Stimulated activated CD4-positive, alpha-beta T cell treated with anti-CD3 and anti-CD28 coated beads, Interleukin-2, amount 100 ng/mL, for 4 hours (primary cell): ENCODE measurements at places on chromosomes 16 and 17.

DNA sequence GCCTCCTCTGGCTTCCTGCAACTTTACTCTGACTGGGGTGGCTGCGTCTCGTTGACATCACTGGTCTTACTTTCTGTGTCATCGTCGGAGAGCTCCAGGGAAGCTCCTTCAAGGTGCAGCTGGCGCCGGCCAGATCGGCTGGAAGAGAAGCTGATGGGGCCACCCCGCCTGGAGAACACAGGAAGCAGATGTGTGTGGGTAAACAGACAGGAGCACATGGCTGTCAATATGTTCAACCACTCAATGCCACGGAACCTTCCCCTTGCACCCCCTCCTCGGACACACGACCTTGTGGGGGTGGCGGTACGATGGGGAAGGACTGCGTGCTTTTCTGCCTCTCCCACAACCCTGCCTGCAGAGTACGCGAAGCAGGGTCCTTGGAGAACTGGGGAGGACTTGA lies 40.1 kb downstream of the NDEL1 start:
- no peak for DNase-seq

GRCh38 chr17:37089956-37090355 lies 141.2 kb downstream of the AATF start:
- no peak for DNase-seq

GRCh38 chr17:17886226-17886625 lies 49.4 kb upstream of the SREBF1 start:
- DNase-seq, result no peak

DNA sequence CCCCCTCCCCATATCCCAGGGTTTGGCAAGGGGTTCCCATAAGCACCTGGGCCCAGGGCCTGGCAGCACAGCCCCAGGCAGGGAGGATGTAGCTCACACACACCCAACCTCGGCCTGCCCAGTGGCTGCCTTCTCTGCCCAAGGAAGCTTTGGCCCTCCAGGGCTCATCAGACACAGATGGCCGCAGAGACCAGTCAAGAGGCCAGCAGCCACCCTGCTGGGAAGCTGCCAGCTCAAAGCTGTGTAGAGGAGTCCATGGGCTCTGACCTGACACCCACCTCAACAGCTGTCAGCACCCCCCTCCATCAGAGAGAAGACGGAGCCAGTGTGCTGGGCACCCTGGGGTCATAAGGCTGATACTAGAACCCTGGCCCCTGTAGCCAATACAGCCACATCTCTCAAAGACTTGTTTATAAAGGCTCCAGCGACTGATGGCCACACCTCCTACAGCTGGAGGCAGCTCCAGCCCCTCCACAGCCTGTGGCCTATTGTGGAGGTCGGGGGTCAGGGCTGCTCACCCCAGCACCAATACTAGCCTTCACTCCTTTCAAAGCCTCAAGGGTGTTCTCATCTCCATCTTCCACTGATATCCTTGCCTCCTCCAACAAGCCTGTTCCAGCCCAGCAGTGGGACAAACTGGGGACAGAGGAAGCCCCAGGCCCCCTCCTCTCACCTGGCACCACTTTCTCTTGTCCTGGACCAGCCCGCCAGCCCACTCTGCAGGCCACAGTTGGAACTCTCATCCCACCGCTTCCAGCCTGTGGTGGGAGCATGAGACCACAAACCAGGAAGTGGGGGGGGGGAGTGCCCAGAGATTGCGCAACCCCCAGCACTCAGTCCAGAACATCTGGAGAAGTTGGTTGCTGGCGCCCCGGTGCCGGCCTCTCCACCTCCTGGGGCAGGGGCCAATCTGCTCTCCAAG lies 2.2 kb upstream of the MPG start:
- DNase-seq, result no peak

GRCh38 chr16:80427795-80428194 lies 113.0 kb upstream of the DYNLRB2 start:
- DNase-seq, result no peak

DNA sequence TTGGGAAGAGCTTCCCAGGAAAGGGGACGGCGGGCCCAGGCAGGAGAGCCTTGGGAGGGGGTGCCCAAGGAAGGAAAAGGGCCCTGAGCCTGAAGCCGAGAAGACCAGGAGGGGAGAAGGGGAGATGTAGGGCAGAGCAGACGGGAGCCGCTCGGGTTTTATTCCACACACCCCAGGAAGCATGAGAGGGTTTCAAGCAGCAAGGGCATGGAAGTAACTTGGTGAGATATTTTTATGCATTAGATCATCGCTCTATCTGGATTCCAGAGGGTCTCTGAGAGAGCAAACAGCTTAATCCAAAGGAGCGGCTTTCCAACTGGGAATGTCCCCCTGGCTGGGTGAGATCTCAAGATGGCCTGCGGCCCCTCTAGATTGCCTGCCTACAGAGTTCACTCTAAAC lies 171.0 kb downstream of the IRX3 start:
- no peak for DNase-seq

DNA sequence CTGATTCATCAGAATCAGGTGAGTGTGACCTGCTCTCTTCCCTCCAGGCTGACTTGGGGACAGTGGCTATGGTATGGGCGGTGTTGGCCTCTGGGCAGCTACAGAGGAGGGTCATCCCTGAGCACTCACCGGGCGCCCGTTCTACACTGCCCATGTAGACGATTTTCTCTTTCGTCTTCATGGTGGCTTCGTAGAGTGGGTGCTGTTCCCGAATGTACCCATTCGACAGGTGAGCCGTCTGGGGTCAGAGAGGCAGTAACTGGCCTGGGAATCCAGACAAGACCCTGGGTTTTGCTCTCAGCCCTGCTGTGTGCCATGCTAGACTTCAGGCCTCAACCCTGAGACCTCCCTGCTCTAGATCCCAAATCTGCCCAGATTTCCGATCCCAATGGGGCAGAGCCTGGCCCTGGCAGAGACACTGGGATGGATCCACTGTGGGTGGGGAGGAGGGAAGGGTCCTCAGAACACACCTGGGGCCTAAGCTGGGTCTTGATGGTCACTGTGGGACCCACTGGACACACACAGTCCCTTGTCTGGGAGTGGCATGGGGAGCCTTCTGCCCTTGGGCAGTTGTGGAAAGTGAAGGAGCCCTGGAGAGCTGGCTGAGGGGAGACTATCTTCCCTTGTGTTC lies 13.2 kb downstream of the USP6 start:
- no peak for DNase-seq

DNA sequence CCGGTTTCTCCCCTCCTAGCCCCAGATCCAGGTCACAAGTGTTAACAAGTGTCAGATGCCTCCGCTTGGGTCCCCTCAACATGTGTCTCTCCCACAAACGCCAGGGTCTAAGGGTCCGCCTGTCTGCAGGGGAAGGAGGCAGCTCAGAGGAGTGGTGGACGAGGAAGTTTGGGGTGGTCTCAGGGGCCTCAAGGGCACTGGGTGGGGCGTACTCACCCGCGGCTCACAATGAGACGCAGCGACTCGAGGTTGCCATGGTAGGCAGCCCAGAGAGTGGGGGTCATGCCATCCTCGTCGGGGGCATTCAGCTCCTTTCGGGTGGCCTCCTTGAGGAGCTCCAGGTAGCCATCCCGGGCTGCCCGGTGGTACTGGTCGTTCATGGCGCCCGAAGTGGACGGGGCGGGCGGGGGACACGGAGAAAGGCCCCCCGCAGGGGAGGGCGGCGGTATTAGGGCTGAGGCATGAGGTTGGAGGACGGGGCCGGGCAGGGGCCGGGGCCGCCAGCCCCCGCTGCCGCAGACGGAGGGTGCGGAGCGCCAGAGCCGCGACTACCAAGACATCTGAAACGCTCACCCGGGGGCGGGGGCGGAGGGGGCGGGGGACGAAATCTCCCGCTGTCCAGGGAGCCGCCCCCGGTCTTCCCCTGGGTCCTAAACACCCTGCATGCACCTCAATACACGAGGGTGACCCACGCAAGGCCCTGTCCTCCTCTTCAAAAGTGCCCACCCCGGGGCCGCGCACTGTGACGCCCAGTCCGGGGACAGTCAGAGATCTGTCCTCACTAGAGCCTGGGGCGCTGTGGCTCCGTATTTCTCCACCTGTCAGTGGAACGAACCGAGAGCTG lies at the start of gene USH1G:
Gene USH1G (minus strand): TSS at position 562 of the 844 bp plus-strand sequence. CDS start 182 bp downstream, at position 380.
- no peak for DNase-seq

DNA sequence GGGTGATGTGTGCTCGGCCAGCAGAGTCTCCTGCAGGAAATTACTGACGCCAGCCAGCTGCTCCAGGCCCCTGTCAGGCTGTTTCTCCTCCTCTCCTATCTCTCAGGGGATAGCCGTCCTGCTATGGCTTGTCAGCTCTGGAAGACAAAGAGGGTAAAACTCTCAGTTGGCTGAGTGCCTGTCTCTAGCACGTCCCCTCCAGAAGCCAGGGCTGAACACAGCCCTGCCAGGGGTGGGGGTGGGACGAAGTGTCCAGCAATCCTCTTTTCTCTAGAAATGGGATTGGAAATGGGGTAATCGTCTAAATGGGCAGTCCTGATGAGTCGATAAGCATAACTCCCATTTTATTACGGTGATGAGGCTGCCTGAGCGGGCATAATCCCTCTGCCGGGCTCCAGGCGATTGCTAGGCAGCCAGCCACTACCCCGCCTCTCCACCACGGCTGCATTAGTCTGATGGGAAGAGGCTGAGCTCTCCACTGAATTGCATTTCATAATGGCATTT lies 89.1 kb upstream of the GNAO1 start:
- no peak for DNase-seq

DNA sequence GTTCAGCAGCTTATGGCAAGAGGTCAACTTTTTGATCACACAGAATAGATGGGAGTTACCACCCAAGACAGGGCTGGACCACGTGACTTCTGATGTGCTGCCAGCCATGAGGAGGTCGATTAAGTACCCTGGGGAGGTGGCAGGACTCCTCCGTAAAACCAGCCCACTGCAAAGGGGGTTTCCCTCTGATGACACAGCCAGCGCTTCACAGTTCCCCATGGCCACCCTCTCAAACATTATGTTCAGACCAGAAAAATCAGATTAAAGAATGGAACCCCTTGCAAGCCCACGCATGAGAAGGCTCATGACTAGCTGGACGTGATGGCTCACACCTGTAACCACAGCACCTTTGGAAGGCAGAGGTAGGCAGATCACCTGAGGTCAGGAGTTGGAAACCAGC lies 222.9 kb downstream of the CPPED1 start:
- DNase-seq, result no peak

DNA sequence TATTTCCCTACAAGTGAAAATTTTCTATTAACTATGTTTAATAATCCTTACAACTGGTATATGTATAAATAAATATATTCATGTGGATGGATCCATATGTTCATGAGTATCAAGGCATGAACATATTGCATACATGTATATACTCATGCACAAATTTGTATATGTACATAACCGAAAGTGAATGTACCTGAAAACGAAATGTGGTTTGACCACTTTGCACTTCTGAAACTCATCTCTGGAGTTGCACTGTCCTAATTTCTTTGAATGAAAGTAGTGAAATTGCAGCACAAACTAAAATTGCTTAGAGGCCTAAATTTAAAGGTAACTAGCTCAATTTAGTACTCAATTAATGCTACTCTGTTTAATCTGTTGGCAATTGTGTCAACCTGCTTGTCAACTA lies 27.4 kb upstream of the GNAO1 start:
- no peak for DNase-seq

DNA sequence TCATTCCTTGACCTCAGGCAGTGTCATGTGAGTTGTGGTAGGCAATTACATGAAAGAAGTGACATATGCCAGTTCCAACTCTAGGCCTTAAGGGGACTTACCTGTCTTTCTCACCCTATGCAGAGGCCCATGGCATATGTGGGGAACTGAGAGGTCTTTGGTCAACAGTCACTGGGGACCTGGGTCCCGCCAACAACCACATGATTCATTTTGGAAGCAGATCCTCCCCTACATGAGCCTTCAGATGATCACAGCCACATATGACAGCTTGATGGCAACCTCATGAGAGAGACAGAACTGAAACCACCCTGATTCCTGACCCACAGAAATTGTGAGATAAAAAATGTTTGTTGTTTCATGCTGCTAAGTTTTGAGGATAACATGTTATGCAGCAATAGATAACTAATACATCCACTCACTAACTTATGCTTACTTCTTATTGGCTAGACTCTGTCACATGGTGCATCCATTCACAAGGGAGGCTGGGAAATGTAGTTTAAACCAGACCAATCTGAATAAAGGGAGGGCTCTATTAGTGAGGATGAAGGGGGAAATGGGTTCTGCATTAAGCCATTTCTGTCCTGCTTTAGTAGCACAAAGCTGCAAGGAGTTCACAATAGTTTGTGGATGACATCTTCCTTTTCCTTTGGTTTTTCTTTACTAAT lies 298.2 kb downstream of the HAPSTR1 start:
- no peak for DNase-seq

DNA sequence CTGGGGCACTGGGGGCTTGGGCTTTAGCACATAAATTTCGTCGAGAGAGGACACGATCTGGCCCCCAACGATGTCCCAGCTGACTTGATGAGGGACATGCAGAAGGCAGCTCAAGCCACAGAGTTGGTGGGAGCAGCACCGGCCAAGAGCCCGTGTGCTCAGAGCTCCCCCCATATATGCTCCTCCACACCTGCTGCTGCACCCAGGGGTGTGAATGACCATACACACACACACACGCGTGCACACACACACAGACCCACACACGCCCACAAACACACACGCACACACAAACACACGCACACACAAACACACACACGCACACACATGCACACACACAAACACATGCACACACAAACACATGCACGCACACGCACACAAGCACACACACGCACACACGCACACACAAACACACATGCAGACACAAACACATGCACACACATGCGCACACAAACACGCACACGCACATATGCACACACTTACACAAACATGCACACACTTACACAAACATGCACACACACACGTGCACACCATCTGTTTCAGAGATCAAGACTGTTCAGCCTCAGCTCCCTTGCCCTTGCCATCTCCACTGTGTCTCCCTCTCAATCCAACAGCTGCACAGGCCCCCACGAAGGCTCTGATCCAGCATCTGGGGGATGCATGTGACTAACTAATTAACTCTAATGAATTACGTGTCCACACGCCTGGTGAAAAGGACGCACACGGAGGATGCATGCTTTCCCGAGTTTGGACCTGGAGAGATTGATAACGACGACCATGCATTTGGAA lies 85.6 kb upstream of the TNRC6C start:
- no peak for DNase-seq

DNA sequence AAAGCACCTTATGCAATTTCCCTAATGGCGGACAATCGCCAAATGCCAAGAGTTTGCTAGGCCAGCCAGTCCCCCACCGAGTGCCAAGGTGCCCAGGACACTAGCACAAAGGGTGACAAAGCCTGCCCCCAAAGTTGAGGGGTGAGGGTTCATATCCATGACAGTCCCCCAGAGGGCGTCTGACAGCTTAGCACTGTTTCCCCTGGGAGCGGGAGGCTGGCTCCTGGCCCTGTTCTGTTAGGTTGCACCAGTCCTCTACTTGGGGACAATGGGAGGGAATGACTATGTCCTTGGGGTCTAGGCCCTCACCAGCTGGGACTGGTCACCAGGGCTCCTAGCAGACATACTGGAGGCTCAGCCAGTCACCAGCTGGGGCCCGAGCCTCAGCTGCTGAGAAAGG lies 66.9 kb downstream of the MYO18A start:
- DNase-seq, result no peak

- DNase-seq, result no peak
Observed at GRCh38 chr16:13994239-13995106, 74.5 kb downstream of the ERCC4 start.
